CD14-positive monocyte (primary cell): ENCODE measurements at places on chromosomes 1 and 21. TPM values are rescaled to one million over a fixed set of nuclear protein-coding genes. Genes with fewer than 3 reads are reported as not detected.

Gene DMRTA2
- polyA plus RNA-seq, result not detected

Gene ALX3
- polyA plus RNA-seq, result not detected in 2 replicates

Gene ARHGEF16
- polyA plus RNA-seq, result not detected in 2 replicates

Gene RGS4
- polyA plus RNA-seq, result not detected

Gene CYP4B1
- polyA plus RNA-seq, result not detected in 2 replicates

GRCh38 chr1:228415853-228416216 is 826 bp downstream of the TRIM17 start:
- no peak overlapping the region for H3K4me3 ChIP-seq
- peaks cover 58% of the 10 kb centered on the region for H3K27me3 ChIP-seq
- no peak for DNase-seq
- no peak overlapping the region for H3K27ac ChIP-seq

- DNase-seq, result no peak
- peaks cover 80% of the 10 kb centered on the region for H3K27me3 ChIP-seq
- H3K4me3 ChIP-seq, result peak within 1 kb of the TSS; percentile 8
- H3K4me1 ChIP-seq, result no peaks in the 10 kb centered on the region
Observed at GRCh38 chr1:165444897-165445370, at the start of gene RXRG. Gene RXRG, minus strand, starts transcription at chr1:165445126. Its CDS starts 233 bp downstream, at chr1:165444893.

GRCh38 chr1:211912844-211913432 is 82.4 kb upstream of the LPGAT1 start:
- no peaks in the 10 kb centered on the region for H3K27me3 ChIP-seq
- no peaks in the 10 kb centered on the region for H3K36me3 ChIP-seq
- peaks cover 43% of the 10 kb centered on the region for H3K4me1 ChIP-seq
- no peak overlapping the region for H3K27ac ChIP-seq
- no peak for DNase-seq

DNA sequence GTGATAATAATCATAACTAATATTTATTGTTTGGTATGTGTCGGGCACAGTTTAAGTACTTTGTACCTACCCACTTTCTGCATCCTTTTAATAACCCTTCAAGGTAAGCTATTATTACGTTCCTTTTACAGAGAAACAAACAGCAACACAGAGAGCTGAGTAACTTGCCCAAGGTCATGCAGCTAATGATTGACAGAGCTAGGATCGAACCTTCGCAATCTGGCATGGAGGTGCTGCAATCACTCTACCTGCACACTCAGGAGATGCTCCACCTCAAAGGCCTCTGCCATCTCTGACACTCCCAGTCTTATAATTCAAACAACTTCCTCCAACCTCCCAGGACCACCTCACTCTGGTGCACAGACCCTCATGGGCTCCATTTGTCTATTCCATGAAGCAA is 137.2 kb downstream of the DMRTA2 start:
- H3K27ac ChIP-seq, result no peak overlapping the region
- H3K4me3 ChIP-seq, result no peak overlapping the region
- no peak for DNase-seq
- no peaks in the 10 kb centered on the region for H3K4me1 ChIP-seq

- no peak overlapping the region for H3K4me3 ChIP-seq
- H3K36me3 ChIP-seq, result peaks cover 87% of the 10 kb centered on the region
- no peak for DNase-seq
- peaks cover 21% of the 10 kb centered on the region for H3K4me1 ChIP-seq
Observed at GRCh38 chr1:156203331-156203730, 9.4 kb downstream of the SLC25A44 start.

GRCh38 chr1:208510192-208510952 is 266.2 kb upstream of the PLXNA2 start:
- no peak for DNase-seq
- H3K27ac ChIP-seq, result no peak overlapping the region
- no peaks in the 10 kb centered on the region for H3K4me1 ChIP-seq

GRCh38 chr1:198772626-198773025 is 133.8 kb downstream of the PTPRC start:
- H3K36me3 ChIP-seq, result no peaks in the 10 kb centered on the region
- peaks cover 39% of the 10 kb centered on the region for H3K4me1 ChIP-seq
- no peak for DNase-seq
- no peaks in the 10 kb centered on the region for H3K27me3 ChIP-seq
- H3K27ac ChIP-seq, result no peak overlapping the region

- DNase-seq, result no peak
- peaks cover 8% of the 10 kb centered on the region for H3K4me1 ChIP-seq
- H3K4me3 ChIP-seq, result no peak overlapping the region
- no peaks in the 10 kb centered on the region for H3K36me3 ChIP-seq
- H3K27ac ChIP-seq, result no peak overlapping the region
Observed at GRCh38 chr1:202831906-202832305, 21.2 kb downstream of the PCAT6 start.

GRCh38 chr1:52798331-52798730 is 44.2 kb upstream of the ZYG11A start:
- no peak for DNase-seq
- H3K27ac ChIP-seq, result no peak overlapping the region
- H3K27me3 ChIP-seq, result no peaks in the 10 kb centered on the region
- H3K4me3 ChIP-seq, result no peak overlapping the region

DNA sequence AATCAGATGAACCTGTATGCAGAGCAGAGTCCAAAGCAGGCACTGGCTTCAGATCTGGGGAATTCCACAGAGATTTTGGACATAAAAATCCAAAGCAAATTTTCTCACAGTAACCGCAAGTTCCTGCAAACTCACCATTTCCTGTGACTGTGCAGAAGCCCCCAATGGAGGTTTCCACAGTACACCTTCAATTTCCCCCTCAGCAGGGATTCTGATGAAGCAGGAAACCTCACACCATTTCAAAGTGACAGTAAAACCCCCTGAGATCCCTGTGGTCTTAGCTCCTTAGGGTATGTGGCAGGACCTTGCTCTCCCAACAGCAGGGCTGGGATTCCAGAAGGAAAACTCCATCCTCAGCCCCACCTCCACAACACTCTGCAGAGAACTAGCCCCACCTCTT is 6.0 kb upstream of the TGFBR3 start:
- peaks cover 12% of the 10 kb centered on the region for H3K27me3 ChIP-seq
- H3K36me3 ChIP-seq, result no peaks in the 10 kb centered on the region
- DNase-seq, result no peak
- H3K4me3 ChIP-seq, result no peak overlapping the region
- H3K4me1 ChIP-seq, result no peaks in the 10 kb centered on the region

DNA sequence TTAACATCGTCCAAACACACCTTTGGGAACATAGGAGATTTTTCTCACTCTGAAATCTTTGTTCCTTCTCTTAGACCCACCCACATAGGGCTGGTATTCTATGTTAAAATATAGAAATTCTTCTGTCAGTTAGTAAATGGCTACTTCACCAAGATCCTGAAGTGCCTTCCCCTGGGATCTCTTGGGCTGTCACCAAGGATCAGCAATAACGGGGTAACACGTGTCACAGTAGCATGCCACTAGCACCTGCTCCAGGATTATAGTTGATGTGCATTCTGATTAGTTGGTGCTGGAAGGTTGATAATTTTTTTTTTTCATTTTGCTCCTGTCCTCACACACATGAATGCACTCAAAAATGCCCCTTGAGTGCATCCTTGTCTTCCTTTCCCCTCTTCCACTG is 298.7 kb downstream of the NTNG1 start:
- no peaks in the 10 kb centered on the region for H3K4me1 ChIP-seq
- H3K27me3 ChIP-seq, result no peaks in the 10 kb centered on the region
- no peak overlapping the region for H3K4me3 ChIP-seq
- no peak overlapping the region for H3K27ac ChIP-seq
- H3K36me3 ChIP-seq, result no peaks in the 10 kb centered on the region

DNA sequence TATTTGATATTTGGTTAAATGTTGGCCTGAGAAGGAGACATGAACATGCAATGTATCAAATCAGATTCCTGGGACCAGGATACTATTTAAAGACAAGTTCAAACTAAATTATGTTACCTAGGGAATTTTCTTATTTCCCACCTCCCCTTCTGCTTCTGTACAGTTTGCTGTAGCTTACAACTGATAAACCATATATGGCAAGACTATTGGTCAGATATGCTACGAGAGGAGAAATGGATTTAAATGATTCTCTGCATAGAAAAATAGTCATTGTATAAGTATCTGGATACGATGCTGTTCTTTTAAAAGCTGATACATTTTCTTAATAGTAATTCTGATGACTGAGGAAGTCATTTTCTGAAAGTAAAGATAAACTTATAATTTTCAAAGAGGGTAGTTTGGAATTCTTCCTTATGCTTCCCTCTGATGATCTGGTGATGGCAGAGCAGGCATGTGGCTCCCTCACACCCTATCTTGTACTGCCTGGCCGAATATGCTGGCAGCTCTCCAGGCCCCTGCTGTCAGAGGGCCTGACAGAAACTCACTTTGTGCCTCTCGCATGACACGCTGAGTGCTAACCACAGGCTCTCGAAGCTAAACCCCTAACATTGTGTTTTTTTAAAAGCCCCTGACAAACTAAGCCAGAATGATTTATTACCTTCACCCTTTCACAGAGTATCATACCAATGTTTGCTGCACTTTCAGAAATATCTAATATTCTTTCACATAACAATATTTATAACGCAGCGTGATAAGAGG is 19.4 kb downstream of the RRP15 start:
- H3K4me3 ChIP-seq, result no peak overlapping the region
- no peaks in the 10 kb centered on the region for H3K27me3 ChIP-seq
- peaks cover 42% of the 10 kb centered on the region for H3K36me3 ChIP-seq
- H3K4me1 ChIP-seq, result no peaks in the 10 kb centered on the region
- no peak overlapping the region for H3K27ac ChIP-seq

DNA sequence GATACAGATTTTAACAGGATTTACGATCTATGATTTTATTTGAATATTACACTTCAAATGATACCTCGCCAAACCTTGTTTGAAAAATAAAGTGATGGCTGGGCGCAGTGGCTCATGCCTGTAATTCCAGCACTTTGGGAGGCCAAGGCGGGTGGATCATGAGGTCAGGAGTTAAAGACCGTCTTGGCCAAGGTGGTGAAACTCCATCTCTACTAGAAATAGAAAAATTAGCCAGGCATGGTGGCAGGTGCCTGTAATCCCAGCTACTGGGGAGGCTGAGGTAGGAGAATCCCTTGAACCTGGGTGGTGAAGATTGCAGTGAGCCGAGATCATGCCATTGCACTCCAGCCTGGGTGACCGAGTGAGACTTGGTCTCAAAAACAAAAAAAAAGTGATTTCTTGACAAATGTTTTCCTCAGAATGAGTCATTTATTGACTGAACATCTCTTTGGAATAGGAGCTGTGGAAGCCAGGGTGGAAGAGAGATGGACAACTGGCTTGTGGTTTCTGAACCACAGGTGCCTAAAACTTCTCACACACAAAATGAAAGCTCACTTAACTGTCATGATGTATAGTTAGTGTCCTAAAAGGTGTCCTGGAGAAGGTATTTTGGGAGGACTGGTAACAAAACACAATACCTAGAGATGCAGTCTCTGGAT is 11.9 kb downstream of the PKNOX1 start:
- no peaks in the 10 kb centered on the region for H3K27me3 ChIP-seq
- no peak overlapping the region for H3K4me3 ChIP-seq
- H3K27ac ChIP-seq, result no peak overlapping the region
- H3K36me3 ChIP-seq, result no peaks in the 10 kb centered on the region
- no peaks in the 10 kb centered on the region for H3K4me1 ChIP-seq

GRCh38 chr1:172269084-172269483 is 151.4 kb upstream of the C1orf105 start:
- H3K4me3 ChIP-seq, result no peak overlapping the region
- DNase-seq, result no peak
- H3K27ac ChIP-seq, result no peak overlapping the region
- H3K36me3 ChIP-seq, result no peaks in the 10 kb centered on the region
- H3K4me1 ChIP-seq, result no peaks in the 10 kb centered on the region

- no peaks in the 10 kb centered on the region for H3K36me3 ChIP-seq
- peaks cover 12% of the 10 kb centered on the region for H3K4me1 ChIP-seq
- DNase-seq, result no peak
- H3K27me3 ChIP-seq, result no peaks in the 10 kb centered on the region
- H3K4me3 ChIP-seq, result no peak overlapping the region
- no peak overlapping the region for H3K27ac ChIP-seq
Observed at GRCh38 chr1:10909697-10910680, 102.5 kb upstream of the TARDBP start.

DNA sequence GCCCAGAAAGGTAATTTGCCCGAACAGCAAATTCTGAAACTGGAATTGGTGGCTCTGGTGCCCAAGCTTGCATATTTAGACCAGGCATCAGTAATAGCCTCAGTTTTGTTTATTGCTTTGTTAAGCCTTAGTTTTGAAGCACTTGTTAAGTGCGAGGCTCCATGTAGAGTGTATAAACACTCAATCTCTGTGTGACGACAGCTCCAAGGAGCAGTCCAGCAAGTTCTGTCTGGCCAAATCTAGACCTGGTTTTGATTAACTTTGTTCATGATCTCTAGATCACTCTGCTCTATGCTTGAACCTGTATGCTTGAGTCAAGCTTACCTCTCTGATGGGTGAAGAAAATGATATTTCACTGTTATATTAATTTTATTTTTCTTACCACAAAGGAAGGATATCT is 37.4 kb downstream of the DOP1B start:
- H3K27me3 ChIP-seq, result no peaks in the 10 kb centered on the region
- H3K27ac ChIP-seq, result no peak overlapping the region
- H3K36me3 ChIP-seq, result peaks cover 5% of the 10 kb centered on the region
- no peak overlapping the region for H3K4me3 ChIP-seq
- DNase-seq, result no peak
- peaks cover 4% of the 10 kb centered on the region for H3K4me1 ChIP-seq
